EL (cell line): ENCODE measurements at places on chromosomes 12 and 14.

DNA sequence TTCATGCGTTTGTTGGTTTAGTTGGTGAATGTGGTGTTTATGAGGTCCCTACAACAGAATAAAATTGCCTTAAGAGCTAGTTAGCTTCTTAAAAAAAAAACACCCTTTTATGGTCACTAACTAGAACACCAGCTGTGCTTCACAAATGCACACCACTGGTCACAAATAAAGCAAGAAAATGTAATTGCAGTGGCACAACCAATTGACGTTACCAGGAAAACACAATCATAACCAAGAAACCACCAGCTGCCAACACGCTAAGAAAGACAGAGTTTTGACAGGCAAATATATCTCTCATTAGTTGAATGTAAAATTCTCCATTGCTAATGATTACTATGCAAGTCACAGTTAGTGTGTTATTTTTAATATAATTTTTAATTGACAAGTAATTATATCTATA lies 389.9 kb downstream of the ADAMTS20 start:
- DNase-seq, result no peak

GRCh38 chr14:103382376-103382775 lies 2.8 kb upstream of the MARK3 start:
- peak; percentile 82 for DNase-seq

DNA sequence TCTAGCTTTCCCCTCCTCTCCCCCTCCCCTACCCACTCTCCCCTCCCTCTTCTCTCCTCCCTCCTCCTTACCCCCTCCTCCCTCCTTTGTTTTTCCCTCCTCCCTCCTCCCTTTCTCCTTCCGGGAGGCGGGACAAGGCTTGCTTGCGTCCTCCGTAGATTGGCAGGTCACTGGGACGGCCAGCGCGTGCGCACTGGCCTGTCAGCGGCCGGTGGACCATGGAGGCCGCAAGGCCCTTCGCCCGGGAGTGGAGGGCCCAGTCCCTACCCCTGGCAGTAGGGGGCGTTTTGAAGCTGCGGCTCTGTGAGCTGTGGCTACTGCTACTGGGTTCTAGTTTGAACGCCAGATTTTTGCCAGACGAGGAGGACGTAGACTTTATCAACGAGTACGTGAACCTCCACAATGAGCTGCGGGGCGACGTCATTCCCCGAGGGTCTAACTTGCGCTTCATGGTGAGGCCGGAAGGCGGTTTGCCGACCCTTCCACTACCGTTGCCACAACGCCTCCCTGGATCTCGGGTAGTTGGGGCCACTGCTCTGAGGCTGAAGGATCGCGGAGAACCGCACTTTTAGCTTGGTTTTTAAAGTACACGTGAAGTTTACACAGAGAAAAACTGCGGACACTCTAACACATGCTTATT lies at the start of gene GLIPR1L2:
GLIPR1L2 (plus strand) TSS at position 191 of the 640 bp plus-strand sequence; CDS start at position 219, 28 bp downstream.
- DNase-seq, result peak; percentile 98

- DNase-seq, result peak; percentile 21
Measured at GRCh38 chr12:109910969-109911348, 10.9 kb downstream of the TCHP start.

- no peak for DNase-seq
Measured at GRCh38 chr14:104440297-104440956, 139.1 kb upstream of the C14orf180 start.

DNA sequence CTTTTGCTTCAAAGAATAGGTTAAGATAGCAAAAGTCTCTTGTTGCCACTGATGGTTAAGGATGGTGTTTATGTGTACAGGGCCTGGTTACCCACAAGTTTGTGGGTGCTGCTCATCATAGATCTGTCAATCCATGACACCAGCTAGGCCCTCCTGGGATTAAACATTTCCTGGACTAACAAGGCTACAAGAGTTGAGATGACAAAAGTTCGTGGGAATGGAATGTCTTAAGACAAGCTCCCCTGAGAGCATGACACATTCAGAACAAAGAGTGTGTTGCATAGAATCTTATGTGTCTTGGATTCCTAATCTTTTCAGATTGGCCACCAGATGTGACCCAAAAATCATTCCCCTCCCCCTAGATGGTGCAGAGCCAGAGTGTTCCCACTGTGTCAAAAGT lies 592.5 kb upstream of the USP15 start:
- DNase-seq, result no peak

- DNase-seq, result no peak
Measured at GRCh38 chr12:120795441-120796178, 70.0 kb downstream of the ACADS start.

- peak; percentile 44 for DNase-seq
Measured at GRCh38 chr12:86719381-86719780, 463.2 kb upstream of the MGAT4C start.

DNA sequence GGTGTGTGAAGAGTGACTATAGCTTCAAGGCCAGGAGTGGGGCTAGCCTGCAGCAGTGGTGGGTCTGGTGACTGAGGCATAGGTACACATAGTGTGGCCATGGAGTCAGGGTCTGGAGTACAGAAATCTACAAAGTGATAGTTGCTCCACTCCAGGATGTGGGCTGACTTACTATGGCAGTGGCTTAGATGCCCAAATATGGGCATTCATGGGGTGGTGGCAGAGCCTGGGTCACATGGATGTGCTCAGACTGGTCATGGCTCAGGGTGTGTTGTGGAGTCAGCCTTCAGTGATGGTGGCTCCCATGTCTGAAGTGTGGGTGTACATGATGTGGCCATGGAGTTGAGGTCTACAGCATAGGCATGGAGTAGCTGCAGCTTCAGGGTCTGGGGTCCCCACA lies 27.3 kb downstream of the CLEC6A start:
- DNase-seq, result no peak
